Airway epithelial cell (primary cell): ENCODE measurements at places on chromosomes 5 and 9. TPM values are rescaled to one million over a fixed set of nuclear protein-coding genes. Genes with fewer than 3 reads are reported as not detected.

Gene FOXD4L3
- total RNA-seq, result not detected in 2 replicates

Gene SNCAIP
- total RNA-seq, result 0.09 and 0.14 TPM in 2 replicates

Gene CCNJL
- 8.6 and 9.0 TPM in 2 replicates for total RNA-seq

Gene ZBTB26
- 0.56 and 2.5 TPM in 2 replicates for total RNA-seq

Gene NRG2
- total RNA-seq, result 0.05 TPM in 1 of 2 replicates, not detected in the other

Gene ACSL6
- total RNA-seq, result not detected in 2 replicates

Gene SLC45A2
- total RNA-seq, result not detected in 2 replicates

Gene COL15A1
- 0.05 and 0.56 TPM in 2 replicates for total RNA-seq

Gene CCDC192
- not detected in 2 replicates for total RNA-seq

Gene GMCL2
- total RNA-seq, result not detected in 2 replicates

Gene NPR3
- 2.0 and 3.7 TPM in 2 replicates for total RNA-seq

Gene CMYA5
- 0.09 and 0.56 TPM in 2 replicates for total RNA-seq

Gene PCDHA7
- total RNA-seq, result not detected in 2 replicates

Gene ZNF879
- 1.3 and 2.4 TPM in 2 replicates for total RNA-seq

Gene PRR16
- total RNA-seq, result 0.74 and 0.78 TPM in 2 replicates

Gene GLRA1
- not detected in 2 replicates for total RNA-seq

Gene ECM2
- total RNA-seq, result 0.21 TPM in 1 of 2 replicates, not detected in the other

Gene ACTBL2
- total RNA-seq, result 0.35 and 1.4 TPM in 2 replicates

Gene CYSRT1
- total RNA-seq, result 17.3 and 19.3 TPM in 2 replicates

Gene SLC1A1
- 1.4 and 1.7 TPM in 2 replicates for total RNA-seq

Gene PNPLA7
- total RNA-seq, result 0.09 and 0.28 TPM in 2 replicates

Gene COL5A1
- 16.2 and 21.2 TPM in 2 replicates for total RNA-seq

Gene RNF183
- 0.21 TPM in 1 of 2 replicates, not detected in the other for total RNA-seq

Gene SGCD
- not detected in 2 replicates for total RNA-seq

Gene EPB41L4B
- total RNA-seq, result 17.4 and 19.0 TPM in 2 replicates

Gene ADAMTS2
- 0.98 and 1.4 TPM in 2 replicates for total RNA-seq

Gene CLIC3
- total RNA-seq, result 179 and 203 TPM in 2 replicates
